Left colon (tissue), 2 donors: ENCODE measurements at places on chromosomes 3 and 15.

- no peak for DNase-seq
Measured at GRCh38 chr3:12983319-12983718, 89.9 kb downstream of the IQSEC1 start.

- no peak for DNase-seq
Measured at GRCh38 chr3:44995142-44995770, 19.2 kb downstream of the EXOSC7 start.

DNA sequence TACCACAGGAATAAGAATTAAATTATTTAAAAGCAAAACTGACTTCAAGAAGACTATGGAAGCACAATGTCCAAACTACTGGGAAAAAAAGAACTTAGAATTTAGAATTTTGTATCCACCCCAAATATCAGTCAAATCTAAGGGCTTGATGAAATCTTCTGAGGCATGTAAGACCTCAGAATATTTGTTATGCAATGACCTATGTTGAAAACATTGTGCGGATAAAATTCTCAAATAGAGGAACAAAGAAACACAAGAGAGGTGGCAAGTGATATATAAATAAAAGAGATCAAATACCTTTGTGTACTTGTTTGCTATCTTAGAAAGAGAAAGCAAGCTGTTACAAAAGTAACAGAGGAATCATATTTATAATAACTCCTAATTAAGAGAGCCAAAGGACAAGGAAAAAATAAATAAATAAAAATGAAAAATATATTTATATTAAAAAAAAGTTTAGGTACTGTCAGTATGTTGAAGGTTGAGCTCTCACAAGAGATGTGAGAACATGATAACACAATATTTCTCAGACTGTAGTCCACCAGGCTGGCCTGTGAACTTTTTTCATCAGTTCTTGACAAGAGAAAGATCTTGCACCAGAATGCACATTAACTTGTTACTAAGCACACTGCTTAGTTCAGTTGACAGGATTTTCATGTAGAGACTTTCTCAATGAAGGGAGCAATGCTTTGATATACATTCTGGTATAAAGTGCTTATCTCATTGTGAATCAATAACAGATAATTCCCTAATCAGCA is 50.0 kb downstream of the CPA3 start:
- DNase-seq: no peak

- DNase-seq: no peak
Measured at GRCh38 chr15:88234711-88235110, 21.8 kb downstream of the NTRK3 start.

DNA sequence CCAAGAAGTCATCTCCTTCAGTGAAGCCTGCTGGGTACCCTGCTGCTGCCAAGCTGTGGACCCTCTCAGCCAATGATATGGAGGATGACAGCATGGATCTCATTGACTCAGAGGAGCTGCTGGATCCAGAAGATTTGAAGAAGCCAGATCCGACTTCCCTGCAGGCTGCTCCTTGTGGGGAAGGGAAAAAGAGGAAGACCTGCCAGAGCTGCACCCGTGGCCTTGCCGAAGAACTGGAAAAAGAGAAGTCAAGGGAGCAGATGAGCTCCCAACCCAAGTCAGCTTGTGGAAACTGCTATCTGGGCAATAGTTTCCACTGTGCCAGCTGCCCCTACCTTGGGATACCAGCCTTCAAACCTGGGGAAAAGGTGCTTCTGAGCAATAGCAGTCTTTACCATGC is 13.7 kb upstream of the ANP32A start:
- no peak for DNase-seq

DNA sequence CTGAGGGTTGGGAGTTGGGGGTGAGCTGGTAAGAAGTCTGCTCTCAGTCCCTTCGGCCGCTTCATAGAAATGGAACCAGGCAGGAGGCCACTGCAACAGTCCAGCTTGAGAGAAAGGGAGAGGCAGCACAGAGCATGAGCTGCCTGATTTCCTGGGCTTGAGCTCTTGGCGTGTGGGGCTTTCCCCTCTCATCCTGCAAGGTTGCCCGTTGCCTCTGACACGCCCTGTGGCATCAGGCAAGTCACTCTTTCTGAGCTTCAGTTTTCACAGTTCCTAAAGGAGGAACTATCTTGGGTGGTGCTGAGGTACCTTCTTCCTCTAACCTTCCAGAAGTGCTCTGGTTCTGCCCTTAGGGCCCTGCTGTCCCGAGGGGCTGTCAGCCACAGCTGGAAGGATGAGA is 4.9 kb downstream of the MESP2 start:
- peak; percentile 66 for DNase-seq

DNA sequence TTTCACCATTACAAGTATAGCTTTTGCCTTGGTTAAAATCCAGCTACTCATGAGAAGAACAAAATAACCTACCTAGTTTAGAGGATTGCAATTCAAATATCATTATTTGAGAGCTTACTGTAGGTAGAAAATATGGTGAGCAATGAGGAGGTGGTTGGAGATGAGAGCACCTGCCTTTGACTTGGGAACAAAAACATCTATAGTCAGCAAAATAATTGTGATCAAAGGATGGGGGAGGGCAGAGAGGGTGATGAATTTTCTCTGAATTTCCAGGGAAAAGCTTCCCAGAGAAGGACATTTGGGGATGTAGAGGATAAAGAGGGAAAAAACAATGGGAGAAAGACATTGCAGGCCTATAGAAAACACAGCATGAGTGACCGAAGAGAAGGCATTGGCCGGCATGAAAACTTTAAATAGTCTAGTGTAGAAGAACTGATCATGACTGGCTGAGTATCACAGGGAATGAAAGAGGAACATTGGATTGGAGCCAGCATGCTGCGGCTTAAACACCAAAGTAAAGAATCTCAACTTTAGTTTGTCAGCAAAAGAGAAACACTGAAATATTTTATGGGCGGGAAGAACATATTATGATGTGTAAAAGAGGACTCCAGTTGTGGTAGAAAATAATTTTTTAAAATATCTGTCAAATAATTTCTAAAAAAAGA is 581.3 kb downstream of the UNC13C start:
- DNase-seq: peak; percentile 22

- DNase-seq: no peak
Measured at GRCh38 chr3:26132942-26133341, 343.1 kb downstream of the OXSM start.

GRCh38 chr3:125381314-125381713 is 6.2 kb upstream of the ZNF148 start:
- no peak for DNase-seq
